ENCODE measurements at places on chromosomes 5 and 9.

- DNase-seq = no peak
Measured at GRCh38 chr5:139998837-139999236, 44.3 kb downstream of the NRG2 start.

- DNase-seq = peak; percentile 96
Measured at GRCh38 chr9:14993061-14993800, 83.0 kb upstream of the FREM1 start.

DNA sequence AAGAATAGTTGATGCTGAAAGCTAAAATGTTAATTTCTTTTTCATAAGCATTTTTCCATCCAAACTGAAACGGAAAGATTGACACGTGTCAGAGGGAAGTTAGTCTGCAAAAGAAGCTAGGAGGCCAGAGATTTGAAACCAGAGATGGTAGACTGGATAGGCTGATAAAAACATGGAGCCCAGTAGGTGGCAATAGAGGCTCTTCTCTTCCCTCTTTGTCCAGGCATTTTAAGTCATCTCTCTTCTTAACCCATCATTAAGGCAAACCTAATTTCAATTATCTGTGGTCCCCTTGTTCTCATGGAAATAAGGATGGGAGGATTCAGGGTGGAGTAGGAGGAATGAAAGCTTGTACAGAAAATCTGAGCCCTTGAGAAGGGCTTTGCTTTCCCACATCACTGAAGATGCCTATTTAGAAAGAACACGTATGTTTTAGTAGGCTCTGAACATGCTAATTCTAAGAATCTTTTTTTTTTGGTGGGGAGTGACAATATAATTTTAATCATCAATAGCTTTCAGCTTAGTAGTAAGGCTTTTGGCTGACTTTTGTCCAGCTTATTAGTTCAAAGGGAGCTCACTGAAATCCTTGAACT, 66.6 kb downstream of the ZNF474 start:
- DNase-seq = peak; percentile 37

DNA sequence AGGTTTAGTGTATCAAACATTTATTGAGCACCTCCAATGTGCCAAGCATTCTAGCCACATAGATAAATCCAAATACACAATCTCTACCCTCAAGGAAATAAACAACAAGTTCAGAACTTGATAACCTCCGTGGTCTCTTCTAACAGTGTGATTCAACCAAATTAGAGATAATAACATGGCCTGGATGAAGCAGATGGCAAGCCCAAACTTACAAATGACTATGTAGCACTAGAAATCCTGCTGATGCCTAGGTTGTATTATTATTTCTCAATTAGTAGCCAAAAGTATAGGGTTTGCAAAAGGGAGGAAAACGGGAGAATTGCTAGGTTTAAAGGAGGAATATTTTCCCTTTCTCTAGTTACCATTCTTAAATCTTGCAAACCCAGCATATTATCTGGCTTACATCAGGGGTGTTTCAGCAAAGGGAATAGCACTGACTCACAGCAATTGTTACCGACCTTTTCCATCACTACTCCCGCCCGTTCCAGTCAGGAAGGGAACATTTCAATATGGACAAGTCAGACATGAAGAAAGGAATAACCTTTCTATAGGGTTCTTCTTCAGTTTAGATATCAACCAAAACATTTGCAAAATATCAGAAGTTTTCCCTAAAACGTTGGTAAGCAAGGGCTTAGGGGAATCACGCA, 2.3 kb downstream of the DPYSL3 start:
- no peak for DNase-seq

DNA sequence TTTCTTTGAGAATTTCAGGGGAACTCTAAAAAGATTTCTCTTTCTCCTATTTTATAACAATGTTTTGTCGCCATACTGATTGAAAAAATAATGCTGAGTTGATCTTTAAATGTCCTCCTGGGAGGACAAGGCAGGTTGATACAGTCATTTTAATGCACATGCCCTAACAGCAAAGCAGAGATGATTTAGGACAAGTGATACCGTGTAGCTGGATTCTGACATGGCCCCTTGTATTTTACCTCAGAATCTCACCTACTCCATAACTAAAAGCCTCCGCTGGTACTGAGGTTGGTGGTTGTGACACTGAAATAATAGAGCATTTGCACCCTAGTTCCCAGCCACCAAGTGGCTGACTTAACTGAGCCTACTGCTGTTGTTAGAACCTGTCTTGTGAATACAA, 811 bp upstream of the LRRTM2 start:
- no peak for DNase-seq

DNA sequence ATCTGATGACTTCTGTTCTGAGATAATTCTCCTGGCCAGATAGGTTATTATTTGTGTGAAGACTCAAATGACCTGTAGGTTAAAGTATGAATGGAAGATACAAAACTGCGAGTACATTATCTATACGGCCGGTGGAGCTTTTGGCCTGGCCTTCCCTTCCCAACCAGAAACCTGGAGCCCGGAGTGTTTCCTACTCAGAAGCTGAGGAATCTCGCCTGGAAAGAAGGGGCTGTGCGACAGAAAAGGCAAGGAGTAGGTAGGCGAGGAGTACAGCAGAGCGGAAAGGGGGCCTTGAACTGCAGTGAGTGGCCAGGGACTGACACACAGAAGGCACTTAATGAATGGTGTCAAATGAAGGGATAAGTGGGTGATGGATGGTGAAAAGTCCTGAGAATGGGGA, 34.6 kb downstream of the ANGPTL2 start:
- DNase-seq = no peak

DNA sequence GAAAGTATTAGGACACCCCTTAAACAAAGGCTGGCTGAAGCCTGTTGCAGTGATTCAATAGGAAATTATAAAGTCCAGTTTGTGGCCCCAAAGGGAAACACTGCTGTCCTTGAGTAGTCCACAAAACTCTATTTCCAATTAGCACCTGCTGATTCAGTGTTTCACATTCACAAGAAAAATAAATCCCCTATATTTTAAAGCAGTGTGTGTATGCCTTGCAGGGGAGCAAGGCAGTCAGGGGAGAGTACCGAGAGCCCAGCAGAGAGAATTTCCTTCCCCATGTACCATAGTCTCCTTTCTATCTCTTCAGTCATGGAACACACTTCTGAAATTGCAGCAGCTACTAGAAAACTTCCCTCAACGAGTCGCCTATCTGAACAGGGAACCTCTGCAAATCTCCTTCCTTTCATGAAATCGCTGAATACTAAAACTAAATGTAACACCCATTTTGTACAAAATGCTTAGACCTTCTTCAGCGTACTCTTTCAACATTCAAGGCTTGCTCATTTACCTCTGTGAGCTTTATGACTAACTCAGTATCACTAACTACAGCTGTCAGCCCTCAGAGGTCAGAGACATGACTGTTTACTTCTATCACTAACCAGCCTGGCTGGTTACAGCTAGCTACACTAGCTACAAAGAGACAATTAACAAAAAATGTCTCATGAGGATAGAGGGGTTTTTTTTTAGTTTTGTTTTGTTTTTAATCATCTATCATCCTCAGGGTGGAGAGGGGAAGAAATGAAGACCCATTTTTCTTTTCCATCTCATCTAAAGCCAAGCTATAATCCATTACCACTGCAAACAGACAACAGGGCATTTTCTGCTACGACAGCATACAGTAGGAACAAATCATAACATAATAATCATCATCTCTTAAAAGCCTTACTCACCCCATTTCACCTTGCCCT, 188.7 kb downstream of the EBF1 start:
- no peak for DNase-seq

DNA sequence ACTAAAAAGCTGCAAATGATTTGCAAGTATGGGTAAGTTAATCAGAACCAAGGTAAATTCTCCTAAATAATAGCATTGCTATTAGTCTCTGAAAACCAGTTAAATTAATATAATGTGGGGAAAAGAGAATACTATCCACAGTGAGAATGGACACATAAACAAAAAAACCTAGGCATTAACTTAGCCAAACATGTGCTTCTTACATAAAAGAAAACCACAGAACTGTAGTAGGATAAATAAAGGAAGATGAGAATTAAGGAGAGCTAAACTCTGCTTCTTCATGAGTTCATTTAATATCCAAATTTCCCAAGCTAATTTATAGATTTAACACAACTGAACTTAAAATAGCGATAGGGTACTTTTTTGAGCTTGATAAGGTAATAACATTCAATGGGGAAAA, 31.8 kb downstream of the ABCA1 start:
- DNase-seq = no peak

GRCh38 chr9:36316611-36317317, 58.5 kb upstream of the GNE start:
- no peak for DNase-seq

GRCh38 chr5:72006361-72006760, 100.9 kb upstream of the MAP1B start:
- no peak for DNase-seq

DNA sequence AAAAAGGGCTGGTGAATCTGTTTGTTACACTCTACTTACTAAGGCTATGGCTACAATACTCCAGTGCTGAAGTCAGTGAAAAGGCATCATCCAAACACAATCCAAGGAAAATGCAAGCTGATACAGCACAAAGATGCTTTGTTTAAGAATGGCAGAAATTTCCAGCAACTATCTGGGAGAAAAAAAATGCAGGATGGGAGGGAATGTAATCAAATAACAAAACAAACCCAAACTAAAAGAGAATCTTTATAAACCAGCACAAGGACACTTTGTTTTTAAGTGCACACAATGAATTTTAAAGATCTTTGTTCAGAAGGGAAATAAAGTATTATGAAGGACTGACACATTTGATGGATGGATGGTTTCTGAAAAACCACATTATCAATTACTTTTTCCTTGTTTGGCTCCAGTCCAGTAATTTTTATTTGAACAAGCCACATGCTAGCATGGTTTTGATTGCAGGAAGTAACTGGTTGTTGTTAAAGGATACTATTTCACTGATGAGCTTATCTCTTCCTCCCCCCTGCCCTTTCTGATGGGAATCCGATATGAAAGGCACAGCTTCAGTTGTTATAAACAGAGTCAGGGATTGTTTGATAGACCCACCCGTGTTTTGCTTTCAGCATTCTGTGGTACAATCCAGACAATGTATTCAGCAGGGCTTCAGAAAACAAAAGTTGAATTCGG, 12.1 kb upstream of the TLE4 start:
- DNase-seq = peak; percentile 30

DNA sequence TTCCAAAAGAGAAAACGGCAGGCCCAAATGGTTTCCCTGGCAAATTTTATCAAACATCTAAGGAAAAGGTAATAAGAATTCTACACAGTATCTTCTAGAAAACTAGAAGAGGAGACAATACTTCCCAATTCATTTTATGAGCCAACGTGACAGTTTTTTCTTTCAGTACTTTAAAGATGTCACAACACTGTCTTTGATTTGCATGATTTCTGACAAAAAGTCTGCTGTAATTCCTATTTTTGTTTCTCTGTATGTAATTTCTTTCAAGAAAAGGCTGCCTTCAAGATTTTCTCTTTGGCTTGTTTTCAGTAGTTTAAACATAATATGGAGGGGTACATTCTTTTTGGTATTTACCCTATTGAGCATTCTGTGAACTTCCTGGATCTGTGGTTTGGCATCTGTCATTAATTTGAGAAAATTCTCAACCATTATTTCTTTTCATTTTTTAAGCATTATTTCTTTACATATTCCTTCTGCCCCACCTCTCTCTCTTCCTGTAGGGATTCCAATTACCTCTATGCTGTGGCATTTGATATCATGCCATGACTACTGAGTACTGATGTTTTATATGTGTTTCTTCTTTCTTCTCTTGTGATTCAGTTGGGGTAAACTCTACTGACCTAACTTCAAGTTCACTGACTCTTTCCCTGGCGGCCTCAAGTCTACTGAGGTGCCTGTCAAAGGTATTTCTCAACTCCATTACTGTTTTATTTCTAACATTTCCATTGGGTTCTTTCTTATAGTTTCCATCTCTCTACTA, 32.2 kb downstream of the ANKS6 start:
- no peak for DNase-seq

DNA sequence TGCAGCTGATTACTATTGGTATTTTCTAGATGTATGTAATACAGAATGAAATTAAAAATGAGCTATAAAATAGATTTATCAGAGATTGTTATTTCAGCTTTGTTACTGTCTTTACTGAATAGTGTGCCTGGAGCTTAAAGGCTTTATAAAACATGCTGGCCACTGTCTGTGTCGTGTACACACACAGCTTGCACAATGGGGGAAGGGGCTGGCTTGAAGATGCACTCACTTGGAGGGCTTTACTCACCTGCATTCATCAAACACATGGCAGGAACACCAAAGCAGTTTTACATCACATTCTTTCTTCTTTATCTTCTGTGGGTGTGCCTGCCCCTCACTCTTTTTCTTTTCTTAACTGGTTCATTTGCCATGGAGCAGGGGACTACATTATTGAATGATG, 60.9 kb downstream of the TLE4 start:
- DNase-seq = peak; percentile 4

DNA sequence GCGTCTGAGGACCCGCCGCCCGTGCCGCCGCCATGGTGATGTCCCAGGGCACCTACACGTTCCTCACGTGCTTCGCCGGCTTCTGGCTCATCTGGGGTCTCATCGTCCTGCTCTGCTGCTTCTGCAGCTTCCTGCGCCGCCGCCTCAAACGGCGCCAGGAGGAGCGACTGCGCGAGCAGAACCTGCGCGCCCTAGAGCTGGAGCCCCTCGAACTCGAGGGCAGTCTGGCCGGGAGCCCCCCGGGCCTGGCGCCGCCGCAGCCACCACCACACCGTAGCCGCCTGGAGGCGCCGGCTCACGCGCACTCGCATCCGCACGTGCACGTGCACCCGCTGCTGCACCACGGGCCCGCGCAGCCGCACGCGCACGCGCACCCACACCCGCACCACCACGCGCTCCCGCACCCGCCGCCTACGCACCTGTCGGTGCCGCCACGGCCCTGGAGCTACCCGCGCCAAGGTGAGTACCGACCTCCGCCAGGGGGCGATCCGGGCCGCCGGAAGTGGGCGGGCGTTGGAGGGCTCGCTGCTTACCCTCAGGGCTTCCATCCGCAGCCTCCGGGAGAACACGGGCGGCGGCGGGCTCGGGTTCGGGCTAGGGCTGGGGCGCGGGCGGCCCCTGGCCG, 8.5 kb downstream of the PRR7 start:
- peak; percentile 68 for DNase-seq

GRCh38 chr9:97911528-97911927, 10.8 kb downstream of the TRMO start:
- no peak for DNase-seq

DNA sequence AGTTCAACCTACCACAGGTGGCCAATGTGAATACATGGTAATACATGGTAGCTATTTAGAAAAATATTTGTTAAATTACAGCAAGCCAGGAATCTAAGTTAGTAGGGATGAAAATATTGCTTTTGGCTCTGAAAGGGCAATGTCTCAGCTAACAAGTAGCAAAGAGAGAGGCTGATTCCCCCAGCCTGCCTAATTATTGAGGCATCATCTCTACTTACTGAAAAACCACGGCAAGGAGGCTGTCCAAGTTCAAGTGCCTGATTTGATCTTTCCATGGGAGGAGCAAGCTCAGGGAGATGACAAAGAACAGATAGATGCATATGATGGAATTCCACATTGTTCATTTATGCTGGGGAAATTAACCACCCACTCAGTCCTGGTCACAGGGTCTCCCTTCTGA, 28.7 kb upstream of the UBTD2 start:
- no peak for DNase-seq

DNA sequence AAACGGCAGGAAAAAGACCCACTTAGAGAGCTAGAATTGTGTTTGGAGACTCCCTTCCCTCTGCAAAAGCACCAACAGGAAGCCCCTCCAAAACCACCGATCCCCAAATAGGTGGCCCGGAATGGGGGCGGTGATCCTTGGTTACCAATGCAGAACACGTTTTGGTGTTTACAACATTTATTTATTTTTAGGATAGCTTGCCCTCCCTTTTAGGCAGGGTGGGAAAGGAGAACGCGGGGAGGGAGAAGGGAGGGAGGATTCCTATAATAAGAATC, 579 bp upstream of the NTRK2 start:
- no peak for DNase-seq
